ENCODE measurements at places on chromosomes 3 and 15.

GRCh38 chr3:112376992-112377391 is 44.0 kb downstream of the CD200 start:
- DNase-seq, result no peak

- DNase-seq, result no peak
Measured at GRCh38 chr15:24899367-24899766, 55.4 kb upstream of the SNRPN start.

DNA sequence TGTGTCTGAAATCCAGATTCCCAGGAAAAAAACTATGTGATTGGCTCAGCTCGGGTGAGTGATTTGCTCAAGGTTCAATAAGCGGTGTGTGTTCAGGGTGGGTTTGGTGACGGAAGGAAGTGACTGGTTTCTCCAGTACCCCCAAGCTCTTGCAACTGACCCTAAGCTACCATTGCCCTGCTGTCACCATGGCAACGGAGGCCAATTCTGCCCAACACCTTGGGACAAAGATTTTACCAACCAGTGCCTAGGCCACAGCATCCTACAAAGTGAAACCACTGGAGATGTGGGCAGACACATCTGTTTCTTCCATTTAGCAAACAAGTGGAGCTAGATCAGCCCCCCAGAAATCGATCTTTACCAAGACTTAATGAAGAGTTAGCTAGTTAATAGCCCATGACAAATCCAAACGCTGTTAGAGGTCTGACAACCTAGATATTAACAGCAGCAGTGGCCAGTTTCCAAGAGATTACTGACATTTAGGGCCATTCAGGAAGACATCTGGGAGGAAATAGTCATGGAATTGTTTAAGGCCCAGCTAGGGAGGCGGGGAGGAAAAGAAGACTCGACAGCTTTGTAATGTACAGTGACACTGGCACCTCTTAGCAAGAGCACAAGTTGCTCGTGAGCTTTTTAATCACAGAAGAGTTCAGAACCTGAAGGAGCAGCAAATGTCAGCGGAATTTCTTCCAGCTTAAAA is 195.9 kb downstream of the SLCO3A1 start:
- no peak for DNase-seq

DNA sequence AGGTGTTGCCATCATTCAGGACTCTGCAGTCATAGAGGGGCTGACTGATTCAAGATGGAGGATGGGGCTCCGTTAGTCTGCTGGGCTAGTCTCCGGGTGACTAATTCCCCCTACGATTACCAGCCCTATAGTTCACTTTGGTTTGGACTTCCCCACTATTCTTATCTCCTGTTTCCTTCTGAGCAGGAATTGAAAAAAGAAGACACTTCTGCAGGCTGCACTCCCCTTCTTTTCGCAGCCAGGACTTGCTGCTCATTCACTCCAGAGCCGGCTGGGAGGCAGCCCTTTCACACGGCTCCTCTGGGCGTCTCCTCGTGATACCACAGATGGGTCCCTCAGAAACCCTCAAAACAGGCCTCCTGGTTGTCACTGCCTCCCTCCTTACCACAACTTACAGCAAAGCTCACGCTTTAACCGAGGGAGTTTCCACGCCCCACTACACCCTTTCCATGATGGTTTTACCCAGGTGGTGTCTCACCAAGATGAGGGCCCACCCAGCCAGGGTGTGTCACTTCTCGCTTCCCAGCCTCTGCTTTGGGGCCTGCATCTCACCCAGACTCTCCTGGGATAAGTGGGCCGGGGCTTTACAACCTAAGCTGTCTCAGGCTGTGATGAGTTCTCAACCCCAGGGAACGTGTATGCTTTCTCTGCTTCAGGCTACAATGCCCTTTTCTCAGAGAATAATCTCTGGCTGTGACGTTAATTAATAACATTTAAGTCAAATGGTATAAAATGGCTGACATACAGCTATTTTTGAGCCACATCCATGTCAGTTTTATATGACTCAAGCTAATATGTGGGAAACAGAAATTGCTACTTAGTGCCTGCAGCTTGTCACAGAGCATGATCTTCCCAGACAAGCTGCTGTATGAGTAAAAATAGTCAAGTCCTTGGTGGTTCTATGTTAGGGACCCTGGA is 11.9 kb downstream of the CX3CR1 start:
- DNase-seq, result no peak

DNA sequence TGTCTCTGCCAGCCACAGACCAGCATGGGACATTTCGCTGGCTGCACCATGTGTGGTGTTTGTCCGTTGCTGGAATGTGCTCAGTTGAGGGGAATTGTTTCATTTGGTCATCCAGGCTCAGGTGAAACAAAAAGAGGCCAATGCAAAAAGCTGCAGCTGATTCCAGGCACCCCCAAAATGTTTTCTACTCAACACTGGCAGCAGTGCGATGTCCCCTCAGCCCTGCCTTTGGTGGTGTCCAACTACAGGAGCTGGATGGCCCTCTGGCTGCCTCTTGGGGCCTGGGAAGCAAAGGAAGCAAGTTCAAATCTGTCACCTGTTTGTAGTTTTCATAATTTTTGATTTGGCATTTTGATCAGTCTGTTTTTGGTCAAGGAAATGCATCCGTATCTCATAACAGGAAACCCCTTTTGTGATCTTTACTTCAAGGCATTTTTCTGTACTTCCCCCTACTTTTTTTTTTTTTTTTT is 141.8 kb downstream of the EEFSEC start:
- no peak for DNase-seq

DNA sequence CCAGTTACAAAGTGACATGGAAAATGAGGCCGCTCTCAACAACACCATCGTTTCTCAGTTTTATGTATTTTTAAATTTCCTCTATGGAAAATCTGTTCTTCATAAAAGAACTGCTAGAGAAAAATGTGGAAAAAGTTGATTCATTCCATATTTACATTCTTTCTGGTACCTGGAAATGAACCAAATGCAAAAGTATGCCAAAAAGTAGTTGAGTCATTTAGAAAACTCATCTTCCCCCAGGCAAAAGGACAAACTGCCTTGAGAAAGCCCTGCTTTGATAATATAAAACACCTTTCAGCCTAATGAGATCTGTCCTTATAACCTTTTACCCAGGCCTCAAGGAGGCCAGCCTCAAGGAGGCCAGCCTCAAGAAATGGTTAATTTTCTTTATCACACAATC is 283.0 kb upstream of the VEPH1 start:
- no peak for DNase-seq

GRCh38 chr3:78035131-78035641 is 995.3 kb downstream of the ROBO2 start:
- no peak for DNase-seq

GRCh38 chr3:11156026-11156410 is 1.7 kb downstream of the HRH1 start:
- no peak for DNase-seq

DNA sequence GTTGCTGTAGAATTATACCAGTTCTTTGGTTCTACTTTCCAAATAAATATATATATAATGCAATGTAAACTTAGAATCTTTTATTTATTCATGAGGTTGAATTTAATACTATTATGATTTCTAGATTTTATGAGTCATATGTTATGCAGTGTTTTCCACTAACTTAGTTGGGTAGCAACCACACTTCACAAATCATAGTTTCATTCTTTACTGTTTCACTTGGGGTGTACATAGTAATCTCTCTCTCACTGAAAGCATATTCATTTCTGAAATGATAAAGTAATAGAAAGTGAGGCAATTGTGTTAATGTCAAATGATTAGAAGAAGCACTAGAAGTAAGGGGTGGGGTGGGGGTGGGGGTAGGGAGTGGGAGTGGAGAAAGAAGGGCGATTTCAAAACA is 52.6 kb downstream of the IQCH start:
- DNase-seq, result no peak

GRCh38 chr3:197021231-197021630 is 8.4 kb downstream of the MELTF start:
- DNase-seq, result no peak

GRCh38 chr15:36844534-36844998 is 255.8 kb downstream of the MEIS2 start:
- peak; percentile 72 for DNase-seq

DNA sequence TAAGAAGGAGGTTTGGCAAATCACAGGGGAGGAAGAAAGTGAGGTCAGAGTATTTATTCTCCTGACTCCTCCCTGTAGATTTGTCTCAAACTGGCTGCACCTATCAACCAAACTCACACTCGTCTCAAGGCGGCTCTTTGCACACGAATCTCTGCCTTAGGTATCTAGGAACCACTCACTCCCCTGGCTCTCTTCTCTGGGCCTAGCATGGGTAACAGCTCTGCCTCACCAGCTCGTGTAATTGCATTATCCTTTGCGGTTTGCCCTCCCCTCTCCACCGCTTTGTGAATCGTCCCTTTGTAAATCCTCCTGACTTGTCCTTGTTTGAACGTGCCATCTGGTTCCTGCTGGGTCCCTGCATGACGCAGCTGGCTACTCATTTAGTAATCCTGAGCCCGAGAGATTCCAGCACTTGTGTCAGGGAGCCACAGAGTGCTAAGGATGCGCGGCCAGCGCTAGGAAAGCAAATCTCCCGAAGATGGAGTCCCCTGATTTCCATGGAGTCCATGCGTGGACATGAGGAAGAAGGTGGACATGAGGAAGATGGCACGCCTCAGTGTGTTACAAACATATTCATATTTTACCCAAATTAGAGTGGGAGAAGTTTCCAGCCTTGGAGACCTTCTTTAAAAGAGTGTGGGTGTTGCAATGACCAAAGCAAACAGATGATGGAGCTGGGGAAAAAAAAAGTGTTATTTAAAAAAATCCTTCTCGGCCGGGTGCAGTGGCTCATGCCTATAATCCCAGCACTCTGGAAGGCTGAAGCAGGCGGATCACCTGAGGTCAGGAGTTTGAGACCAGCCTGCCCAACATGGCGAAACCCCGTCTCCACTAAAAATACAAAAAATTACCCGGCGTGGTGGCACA is 26.7 kb downstream of the NRROS start:
- DNase-seq, result peak; percentile 87

DNA sequence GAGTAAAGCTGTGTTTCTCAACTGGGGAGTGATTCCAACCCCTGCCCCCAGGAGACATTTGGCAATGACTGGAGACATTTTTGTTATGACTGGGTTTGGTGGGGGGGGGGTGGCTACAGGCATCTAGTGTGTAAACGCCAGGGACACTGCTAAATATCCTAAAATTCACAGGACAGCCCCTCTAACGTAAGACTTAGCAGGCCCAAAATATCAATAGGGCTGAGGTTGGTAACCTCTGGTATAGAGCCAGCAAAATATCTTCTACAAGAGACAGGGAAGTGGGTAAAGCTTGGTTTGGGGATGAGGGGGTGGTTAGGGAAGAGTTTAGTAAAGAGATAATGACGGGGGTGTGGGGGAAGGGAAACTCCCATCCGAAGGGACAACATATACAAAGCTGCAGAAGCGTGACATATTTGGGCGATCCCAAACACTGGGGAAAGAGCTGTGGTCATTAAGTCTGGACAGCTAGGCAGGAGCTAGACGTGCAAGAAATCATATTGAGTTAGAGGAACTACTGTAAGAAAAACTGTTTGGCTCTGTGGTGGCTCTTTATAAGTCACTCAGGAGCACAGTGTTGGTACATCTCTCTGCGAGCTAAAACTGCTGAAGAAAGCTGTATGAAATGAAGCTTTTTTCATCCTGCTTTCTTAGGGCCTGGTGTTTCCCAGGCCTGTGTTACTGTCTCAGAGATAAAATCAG is 697 bp upstream of the TRIM69 start:
- DNase-seq, result no peak

DNA sequence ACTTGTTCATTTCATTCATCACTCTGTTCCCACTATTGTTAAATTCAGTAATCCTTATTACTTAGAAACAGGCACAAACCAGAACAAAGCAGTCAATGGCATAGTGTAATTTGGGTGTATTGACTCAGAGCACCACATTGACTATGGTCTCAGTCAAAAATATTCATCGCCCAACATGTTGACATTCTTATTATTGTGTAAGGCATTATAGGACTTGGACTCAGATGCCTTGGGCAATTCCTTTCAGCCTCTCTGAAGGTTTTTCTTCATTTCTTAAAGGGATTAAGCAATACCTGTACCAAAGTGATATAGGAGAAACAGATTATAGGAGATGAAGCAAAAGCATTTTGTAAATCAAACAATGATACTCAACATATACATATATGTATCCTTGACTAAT is 114.7 kb upstream of the BHLHE40 start:
- no peak for DNase-seq

- no peak for DNase-seq
Measured at GRCh38 chr3:24550588-24550987, 55.9 kb upstream of the THRB start.

GRCh38 chr3:135082706-135083105 is 287.6 kb downstream of the EPHB1 start:
- DNase-seq, result no peak

DNA sequence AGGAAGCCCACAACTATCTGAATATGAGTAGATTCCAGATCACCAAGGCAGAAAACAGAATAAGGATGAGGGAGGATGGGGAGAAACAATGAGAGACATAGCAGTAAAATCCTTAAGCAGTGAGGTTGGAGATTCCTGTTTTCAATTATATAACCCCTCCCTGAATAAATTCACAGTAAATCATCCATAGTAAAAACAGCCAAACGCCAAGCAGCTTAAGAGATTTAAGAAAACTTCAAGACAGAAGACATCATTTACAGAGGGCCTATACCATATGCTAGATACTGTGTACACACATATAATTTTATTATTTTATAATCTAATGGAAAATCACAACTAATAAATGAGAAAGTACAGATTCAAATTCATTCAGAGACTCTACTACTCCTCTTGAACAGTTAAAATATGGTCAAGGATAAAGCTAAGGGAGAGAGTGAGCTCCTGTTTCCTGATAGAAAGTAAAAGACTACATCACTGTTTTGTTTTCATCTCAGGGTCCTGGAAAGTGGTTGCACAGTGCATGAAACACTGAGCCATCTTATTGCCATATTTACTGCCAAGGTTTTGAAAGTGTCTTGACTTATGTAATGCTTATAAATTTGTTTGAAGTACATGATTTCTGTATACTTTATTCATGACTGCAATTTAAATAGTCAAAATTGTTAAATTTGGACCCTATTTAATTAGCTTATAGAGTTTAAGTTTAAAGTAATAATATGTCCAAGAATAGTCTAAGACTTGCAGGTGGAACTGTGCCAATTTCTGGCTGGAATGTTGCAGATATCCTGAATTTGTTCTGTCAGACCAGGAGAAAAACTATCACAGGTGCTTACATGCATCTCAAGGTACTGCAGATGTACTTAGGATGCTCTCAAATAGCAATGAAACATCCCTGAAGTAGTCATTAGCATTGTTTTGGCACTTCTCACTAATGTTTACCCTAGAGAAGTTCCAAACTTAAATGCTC is 141.4 kb downstream of the TBL1XR1 start:
- DNase-seq, result no peak

- no peak for DNase-seq
Measured at GRCh38 chr3:45170096-45170495, 23.9 kb upstream of the CDCP1 start.
